ENCODE measurements at places on chromosomes 7 and 10.

- DNase-seq: no peak
Observed at GRCh38 chr7:101814081-101814990, 3.1 kb upstream of the CUX1 start.

GRCh38 chr7:20364571-20365196 is 34.0 kb downstream of the ITGB8 start:
- no peak for DNase-seq

- DNase-seq: peak; percentile 74
Observed at GRCh38 chr7:155533827-155534690, 12.3 kb downstream of the CNPY1 start.

- DNase-seq: no peak
Observed at GRCh38 chr10:88038268-88038667, 174.8 kb downstream of the PTEN start.

DNA sequence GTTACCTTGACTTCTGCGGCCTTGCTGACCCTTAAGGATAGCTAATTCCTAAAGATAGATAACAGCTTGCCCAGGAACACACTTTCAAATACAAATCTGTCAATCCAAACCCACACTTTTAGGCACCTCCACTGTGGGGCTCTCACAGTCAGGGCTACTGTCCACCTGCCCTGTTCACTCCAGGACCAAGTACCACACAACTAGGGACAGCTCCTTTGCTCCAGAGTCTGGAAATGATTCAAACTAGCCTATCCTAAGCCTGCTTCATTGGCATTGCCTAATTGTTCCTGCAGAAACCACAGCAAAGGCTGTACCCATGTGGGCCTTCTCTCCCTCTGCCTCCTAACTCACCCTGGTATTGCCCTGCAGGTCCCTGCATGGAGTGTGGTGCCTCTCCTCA is 538.9 kb upstream of the IGFBP3 start:
- DNase-seq: no peak

- DNase-seq: no peak
Observed at GRCh38 chr10:116761883-116762282, 19.5 kb upstream of the HSPA12A start.

GRCh38 chr10:100130831-100131230 is 49.2 kb upstream of the CPN1 start:
- DNase-seq: no peak

- peak; percentile 53 for DNase-seq
Observed at GRCh38 chr7:78510580-78511188, 712.1 kb downstream of the PHTF2 start.

DNA sequence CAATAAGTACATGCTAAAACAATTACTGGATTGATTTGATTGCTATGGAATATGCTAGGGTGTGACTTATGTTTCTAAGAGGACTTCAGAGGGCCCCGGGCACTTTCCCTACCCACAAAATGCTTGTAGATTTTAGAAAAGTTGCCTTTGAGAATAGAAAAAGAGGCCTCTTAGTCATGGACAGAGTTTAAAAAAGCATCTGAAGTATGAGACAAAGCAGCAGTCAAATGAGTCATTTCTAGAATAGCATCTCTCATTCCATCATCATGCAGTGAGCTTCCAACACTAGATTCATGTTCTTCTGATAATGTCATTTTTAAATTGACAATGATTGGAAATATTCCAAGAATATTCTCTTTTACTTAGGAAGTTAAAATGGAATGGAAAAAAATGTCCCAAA is 675.1 kb upstream of the PCDH15 start:
- DNase-seq: no peak

DNA sequence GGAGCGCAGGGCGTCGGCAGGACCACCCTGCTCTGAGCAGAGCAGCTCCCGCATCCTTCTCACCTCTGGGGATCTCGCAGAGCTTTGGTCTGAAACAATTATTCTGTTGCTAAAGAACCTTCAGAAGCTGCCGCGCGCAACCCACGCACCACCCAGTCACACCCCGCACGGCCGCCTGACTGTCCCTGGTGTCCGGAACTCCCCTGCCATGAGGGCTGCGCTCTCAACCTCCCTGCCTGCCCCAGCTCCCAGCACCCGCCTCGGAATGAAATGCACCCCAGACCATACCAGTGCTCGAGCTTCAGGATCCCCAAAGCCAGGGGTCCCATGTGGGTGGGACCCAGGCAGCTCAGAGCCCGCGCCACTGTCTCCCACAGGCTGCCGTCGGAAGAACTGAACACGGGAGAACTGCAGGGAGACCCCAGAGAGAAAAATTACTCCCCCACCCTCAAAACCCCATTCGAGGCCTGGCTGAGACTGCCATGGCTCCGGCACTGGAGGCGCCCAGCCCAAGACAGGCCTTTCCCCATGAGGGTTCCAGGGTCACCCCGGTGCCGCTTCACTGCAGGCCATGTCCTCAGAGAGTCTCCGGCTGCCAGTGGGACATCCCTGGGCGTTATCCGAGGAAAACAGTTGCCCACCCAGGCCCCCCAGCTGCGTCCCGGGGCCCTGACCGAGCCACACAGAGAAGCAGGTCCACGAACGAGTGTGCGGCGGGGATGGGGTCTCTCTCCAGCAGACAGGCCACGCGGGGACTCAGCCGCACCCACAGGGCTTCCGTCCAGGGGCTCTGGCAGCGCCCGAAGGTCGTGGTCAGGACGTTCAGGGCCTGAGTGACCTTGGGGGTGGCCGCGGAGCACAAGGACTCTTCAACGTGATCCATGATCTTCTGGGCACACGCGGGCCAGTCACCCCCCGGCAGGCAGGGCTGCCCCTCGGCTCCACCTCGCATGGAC is 12.1 kb downstream of the BRAT1 start:
- no peak for DNase-seq

GRCh38 chr7:44398511-44398911 is 73.1 kb upstream of the CAMK2B start:
- DNase-seq: no peak

DNA sequence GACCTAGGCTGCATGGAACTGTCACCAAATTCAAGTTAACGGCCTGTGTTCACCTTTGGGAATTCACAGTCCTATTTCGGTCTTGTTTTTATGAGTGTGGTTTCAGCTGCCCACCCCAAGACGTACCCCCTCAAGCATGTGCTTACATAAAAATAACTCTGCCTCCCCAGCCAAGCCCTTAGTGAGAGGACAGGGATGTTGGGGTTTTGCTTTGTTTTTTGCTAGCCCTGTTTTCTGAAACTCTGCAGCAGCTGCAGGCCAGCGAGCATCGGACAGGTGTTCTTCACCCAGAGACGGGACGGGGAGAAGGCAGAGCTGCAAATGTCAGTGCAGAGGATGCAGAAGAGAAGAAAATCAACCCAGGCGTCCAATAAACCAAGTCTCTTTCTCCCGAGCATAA is 13.5 kb downstream of the CHST15 start:
- no peak for DNase-seq

DNA sequence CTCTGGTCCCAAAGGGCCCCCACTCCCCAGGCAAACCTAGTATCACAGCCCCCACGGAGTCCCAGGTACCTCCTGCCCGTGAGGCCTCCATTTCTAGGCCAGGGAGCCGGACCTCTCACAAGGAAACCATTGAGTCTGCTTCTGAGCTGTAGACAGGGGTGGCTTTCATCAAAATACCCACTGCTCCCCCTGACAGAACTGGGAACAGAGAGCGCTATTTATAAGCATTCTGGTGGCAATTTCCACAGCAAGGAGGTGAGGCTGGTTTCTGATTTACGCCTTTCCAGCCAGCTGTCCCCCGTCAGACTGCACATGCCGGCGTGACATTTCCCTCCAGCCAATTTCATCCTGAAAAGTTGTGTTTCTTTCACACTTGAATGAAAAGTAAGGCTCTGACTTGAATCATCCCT is 407.5 kb upstream of the PRKCQ start:
- DNase-seq: no peak

DNA sequence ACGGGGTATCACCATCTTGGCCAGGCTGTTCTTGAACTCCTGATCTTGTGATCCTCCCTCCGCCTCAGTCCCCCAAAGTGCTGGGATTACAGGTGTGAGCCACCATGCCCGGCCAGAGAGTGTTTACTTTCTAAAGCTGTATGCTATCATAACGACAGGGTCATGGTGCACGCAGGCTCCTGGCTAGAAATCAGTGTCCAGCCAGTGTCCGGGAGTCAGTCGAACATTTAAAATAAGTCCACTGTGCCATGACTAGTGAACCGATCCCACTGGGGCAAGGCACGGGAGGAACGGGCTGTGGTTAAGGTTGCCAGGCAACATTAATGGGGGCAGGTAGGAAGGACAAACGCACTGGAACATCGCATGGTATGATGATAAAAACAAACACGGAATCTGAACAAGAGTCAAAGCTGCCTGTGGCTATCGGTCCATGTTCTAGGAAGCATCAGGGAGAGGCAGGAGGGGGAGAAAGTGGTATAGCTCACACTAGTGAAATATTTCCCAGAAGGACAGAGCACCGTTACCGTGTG is 89.0 kb upstream of the SEPHS1 start:
- DNase-seq: no peak

DNA sequence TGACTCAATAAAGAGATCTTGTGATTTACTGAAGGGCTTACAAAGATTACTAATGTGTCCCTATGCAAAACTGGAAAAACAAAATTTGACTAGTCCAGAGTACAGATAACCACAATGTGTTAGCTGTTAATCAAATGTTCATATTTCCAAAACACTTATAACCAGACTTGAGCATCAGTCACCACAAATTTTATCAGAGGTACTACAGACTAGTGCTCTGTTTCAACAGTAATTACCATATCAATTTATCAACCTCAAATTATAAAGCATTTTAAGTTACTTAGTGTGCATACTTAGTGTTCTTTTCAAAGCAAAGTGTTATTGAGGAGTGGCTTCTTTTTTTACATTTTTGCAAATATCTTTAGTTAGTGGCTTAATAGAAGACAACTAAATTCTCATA is 765.9 kb downstream of the GRM8 start:
- no peak for DNase-seq

- no peak for DNase-seq
Observed at GRCh38 chr10:17473228-17473950, 19.0 kb upstream of the ST8SIA6 start.

DNA sequence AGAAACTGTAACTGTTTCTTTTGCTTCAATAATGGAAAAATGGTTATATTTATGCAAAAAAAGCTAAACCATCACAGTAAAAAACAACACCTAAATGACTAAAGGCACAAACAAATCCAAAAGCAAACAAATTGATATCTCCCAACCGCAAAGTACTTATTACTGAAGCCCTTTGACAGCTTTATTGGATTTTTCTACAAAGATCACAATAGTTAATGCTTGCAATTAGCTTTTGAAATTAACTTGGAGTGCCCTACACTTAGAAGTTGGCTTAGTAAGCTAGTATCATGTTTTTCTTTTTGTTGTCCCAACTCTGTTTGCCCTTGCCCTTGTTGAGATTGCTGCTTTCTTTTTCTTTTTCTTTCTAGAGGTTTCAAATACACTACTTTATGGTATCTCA is 257.5 kb downstream of the INHBA start:
- DNase-seq: no peak

- DNase-seq: peak; percentile 51
Observed at GRCh38 chr7:108459922-108460551, 3.8 kb upstream of the NRCAM start.

- DNase-seq: no peak
Observed at GRCh38 chr7:31146030-31146429, 93.9 kb downstream of the ADCYAP1R1 start.

- no peak for DNase-seq
Observed at GRCh38 chr10:44967616-44968015, 8.0 kb downstream of the RASSF4 start.

Data from NCI-H1092 (cell line).